Muscle of leg (tissue), 16 donors: ENCODE measurements at places on chromosomes 2 and 18. TPM values are rescaled to one million over a fixed set of nuclear protein-coding genes. Genes with fewer than 3 reads are reported as not detected.
A peak's percentile ranks its signal among the peaks of the same experiment; 100 is the strongest.

- no peaks in the 10 kb centered on the region for H3K4me1 ChIP-seq
- peaks cover 2% of the 10 kb centered on the region for H3K27me3 ChIP-seq
- no peaks in the 10 kb centered on the region for H3K36me3 ChIP-seq
- DNase-seq, result no peak
Observed at GRCh38 chr2:618005-618404, 59.2 kb downstream of the TMEM18 start.

DNA sequence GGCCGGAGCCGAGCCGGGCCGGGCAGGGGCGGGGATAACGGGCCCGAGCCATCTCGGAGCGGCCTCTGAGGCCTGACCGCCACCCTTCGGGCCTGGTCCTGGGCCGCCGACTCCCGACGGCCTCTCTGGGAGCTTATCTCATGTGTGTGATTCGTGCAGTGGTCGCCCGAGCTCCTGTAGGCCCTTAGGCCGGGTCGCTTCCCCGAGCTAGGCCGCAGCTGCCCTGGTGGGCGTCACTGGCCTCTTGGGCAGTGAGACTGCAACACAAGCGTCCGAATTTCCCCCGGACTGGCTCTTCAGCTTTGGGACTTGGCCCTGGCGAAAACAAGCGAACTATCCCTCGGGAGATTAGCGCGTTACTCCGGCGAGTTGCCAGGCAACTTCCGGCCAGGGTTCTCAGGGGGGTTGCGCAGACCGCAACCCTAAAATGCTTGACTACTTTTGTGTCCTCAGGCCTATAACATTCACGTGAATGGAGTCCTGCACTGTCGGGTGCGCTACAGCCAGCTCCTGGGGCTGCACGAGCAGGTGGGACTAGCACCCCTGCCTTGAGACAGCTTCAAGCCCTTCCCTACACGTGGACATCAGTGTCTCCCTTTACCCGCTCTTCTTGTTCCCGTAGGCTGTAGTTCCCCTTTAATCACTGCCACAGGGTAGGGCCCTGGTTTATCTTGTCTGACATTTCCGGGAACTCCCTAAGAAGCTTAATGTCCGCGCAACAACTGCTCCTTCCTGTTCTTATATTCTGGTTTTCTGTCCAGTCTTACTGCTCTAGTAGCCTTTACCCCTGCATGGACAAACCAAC lies 602 bp downstream of the SNX17 start:
- peaks cover 23% of the 10 kb centered on the region for H3K4me1 ChIP-seq
- H3K4me3 ChIP-seq, result peak overlapping the region; percentile 86
- peak; percentile 61 for DNase-seq
- peaks cover 66% of the 10 kb centered on the region for H3K36me3 ChIP-seq
- no peaks in the 10 kb centered on the region for H3K27me3 ChIP-seq

The OTOF gene
- 24.8 TPM for polyA plus RNA-seq

The INSIG2 gene
- polyA plus RNA-seq, result 17.3 TPM

DNA sequence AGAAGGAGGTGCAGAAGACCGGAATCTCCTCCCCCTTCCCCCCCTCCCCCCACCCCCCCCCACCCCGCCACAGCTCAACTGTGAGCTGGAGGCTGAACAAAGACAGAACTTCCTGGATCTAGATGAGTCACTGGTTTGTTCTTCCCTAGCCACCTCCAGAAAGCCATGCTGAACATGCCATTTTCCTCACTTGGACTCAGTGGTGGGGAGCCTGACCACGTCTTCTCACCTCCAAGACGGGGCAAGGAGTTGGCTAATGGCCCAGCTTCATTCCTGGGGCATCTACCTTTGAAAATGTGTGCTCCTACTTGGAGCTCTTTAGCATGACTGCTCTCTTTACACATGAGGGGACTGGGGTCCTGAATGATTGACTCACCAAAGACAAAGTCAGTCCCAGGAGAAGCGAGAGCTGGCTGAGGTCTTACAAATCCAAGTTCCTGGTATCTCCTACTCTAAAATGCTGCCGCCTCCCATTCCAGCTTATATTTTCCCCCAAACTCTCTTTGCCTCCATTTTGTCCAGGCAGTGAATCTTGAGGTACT lies 22.6 kb upstream of the FZD5 start:
- no peaks in the 10 kb centered on the region for H3K36me3 ChIP-seq
- peaks cover 9% of the 10 kb centered on the region for H3K4me1 ChIP-seq
- no peak overlapping the region for H3K4me3 ChIP-seq

GRCh38 chr18:7609617-7610016 lies 42.5 kb downstream of the PTPRM start:
- peak overlapping the region; percentile 83 for H3K27ac ChIP-seq
- no peaks in the 10 kb centered on the region for H3K36me3 ChIP-seq
- no peak overlapping the region for H3K4me3 ChIP-seq
- H3K4me1 ChIP-seq, result peaks cover 41% of the 10 kb centered on the region
- DNase-seq, result no peak
